Inflammatory macrophage (primary cell): ENCODE measurements at places on chromosomes 2 and 18.

GRCh38 chr2:42897358-42897757 is 105.0 kb upstream of the HAAO start:
- DNase-seq, result no peak

GRCh38 chr2:116094196-116094595 is 1651.8 kb downstream of the DPP10 start:
- DNase-seq, result no peak

- no peak for DNase-seq
Measured at GRCh38 chr2:85549826-85550225, 10.9 kb downstream of the MAT2A start.

- peak; percentile 29 for DNase-seq
Measured at GRCh38 chr2:121103960-121104359, 181.0 kb downstream of the TFCP2L1 start.

GRCh38 chr2:106117882-106118684 is 76.0 kb downstream of the UXS1 start:
- DNase-seq, result no peak

GRCh38 chr18:61448316-61448715 is 115.1 kb downstream of the CDH20 start:
- DNase-seq, result no peak

DNA sequence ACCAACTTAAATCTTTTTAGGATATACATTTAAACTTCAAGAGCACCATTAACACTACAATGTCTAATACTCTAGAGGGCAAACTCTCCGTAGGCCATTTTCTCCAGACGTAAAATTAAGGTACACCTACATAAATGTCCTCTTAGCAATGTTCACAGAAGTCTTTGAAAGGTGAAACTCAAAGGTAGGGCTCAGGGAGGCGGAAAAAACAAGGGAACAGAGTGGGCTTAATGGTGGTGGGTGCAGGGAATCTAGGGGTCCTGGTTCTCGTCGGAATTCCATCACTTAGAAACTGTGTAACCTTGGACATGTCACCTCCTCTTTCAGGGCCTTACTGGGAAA is 668 bp downstream of the NFU1 start:
- DNase-seq, result no peak

GRCh38 chr18:13120983-13121441 is 97.5 kb upstream of the LDLRAD4 start:
- no peak for DNase-seq

DNA sequence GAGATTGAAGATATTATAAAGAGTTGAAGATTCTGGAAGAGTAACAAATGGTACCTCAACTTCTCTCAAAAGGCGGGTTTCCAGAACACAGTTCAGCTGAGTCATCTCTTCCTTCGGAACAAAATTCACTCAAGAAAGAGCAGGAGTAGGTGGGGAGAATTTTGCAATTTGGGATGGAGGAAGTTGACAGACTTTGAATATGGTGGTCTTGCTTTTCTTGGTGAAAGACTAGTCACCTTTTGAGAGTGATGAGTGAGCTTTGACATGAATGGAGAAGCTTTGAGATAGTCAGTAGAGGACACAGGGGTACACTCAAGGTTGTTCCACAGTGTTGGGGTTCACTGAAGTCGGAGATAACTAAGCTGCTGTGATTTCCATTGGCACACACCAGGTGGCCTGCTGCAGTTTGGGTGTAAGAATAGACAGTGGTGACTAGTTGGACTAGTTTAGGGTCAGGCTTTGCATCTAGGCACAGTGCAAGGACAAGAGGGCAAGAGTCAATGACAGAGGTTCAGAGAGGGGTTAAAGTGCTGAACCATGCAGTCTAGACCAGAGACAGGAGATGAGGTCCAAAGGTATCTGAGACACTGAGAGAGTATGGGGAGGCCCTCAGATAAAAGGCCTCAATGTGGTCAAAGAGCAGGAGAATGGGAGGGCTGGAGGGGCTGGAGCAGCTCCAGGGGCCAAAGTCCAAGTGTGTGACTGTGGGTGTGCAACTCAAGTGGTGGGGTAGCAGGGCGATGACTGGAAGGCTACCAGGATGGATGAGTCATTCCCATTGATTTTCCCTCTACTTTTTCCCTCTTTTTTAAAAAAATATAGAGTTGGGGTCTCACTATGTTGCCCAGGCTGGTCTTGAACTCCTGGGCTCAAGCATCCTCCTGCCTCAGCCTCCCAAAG is 7.7 kb downstream of the CCL20 start:
- no peak for DNase-seq

- DNase-seq, result no peak
Measured at GRCh38 chr2:209905691-209906090, 96.7 kb upstream of the RPE start.

GRCh38 chr2:131035112-131035825 is 58.0 kb downstream of the FAM168B start:
- DNase-seq, result no peak

DNA sequence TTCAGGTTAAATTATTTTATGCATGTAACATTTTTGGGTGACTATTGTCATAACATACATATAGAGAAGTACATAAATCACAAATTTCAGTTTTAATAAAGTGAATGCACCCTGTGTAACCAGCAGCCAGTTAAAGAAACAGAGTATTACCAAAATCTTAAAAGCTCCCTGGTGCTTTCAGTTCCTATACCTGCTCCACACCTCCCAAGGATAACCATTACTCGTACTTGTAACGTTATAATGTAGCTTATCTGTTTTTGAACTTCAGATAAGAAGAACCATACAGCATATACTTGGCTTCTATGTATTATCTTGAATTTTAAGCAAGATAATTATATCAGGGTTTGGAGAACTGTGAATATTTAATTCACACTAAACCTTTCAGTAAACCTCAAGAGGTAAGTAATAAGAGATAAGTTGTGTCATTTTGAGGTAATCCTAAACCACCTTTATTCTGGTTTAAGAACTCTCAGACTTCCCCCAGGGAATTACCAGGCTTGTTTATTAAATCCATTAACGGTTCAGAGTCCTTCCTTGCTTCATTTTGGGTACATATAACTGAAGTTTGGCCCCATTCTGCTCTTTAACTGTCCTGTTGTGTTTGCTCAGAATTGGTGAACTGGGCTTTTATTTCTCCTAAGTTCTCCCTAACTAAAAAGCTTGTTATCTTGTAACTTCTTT is 58.6 kb downstream of the LCLAT1 start:
- no peak for DNase-seq

DNA sequence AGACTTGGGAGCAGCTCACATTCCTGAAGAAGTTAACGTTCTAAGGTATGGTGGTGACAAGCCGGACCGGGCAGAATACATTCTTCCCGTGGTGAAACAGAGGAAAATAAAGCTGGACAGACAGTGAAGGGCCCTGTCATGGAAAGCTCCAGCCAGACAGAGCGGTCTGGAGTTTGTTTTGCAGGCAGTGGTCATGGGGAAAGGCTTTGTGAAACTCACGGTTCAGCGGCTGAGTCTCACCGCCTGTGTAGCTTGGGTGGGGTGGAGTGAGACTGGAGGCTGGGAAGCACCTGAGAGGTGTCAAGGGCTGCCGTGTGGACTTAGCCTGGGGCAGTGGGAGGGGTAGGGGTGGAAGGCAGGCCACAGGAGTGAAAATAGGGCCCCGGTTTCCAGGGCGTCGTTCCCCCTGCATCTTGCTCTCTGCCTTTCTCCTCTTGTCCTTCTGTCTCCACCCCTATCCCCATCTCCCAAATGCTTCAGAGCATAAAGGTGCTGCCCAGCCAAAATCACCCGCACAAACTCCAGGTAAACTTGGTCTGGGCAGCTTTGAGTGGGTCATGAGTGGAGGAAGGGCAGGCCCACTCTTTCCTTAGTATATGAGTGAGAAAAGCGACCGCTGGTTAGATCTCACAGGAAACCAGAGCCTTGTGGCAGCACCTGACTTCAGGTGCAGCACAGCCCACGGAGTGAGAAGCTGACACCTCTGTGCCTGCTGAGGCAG is 11.4 kb upstream of the SLC20A1 start:
- no peak for DNase-seq

DNA sequence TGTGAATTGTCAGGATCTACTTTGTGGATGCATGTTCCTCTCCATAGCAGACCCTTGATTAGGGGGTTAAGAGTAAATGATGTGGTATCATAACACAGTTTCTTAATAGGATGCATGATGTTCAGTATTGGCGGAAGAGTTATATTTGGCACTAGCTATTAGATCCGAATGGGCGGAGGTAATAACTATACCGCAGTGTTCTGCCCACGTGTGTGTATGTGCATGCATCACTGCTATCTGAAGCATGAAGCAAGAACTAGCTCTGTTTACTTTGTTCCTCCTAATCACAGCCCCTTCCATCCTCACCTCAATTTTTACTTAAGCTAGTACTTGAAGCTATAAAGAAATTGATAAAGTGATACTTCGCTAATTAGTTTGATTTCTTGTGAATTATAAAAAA is 159.6 kb upstream of the NOSTRIN start:
- no peak for DNase-seq

DNA sequence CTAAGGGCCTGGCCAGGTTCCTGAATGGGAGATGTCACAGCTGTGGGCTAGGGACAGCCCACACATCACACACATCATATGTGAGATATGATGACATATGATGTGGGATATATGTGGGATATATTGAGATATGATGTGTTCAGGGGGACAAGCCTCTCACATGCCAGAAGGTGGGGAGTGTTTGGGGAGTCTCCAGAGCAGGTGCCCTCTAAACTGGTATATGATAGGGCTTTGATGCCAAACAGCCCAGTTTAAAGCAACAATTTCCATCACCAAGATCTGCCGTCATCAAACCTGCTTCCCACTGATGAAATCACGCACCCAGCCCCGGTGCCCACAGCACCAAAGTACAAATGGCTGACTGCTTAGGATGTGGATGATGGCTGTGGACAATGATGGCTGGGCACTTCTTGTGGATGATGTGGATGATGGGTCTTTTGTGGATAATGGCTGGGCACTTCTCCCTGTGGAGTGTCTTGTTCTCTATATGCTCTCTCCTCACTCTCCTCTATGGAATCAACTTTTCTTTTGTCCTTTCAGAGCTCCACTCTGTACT is 50.9 kb downstream of the FBLN7 start:
- DNase-seq, result no peak
